ENCODE measurements at places on chromosomes 5 and 9.

DNA sequence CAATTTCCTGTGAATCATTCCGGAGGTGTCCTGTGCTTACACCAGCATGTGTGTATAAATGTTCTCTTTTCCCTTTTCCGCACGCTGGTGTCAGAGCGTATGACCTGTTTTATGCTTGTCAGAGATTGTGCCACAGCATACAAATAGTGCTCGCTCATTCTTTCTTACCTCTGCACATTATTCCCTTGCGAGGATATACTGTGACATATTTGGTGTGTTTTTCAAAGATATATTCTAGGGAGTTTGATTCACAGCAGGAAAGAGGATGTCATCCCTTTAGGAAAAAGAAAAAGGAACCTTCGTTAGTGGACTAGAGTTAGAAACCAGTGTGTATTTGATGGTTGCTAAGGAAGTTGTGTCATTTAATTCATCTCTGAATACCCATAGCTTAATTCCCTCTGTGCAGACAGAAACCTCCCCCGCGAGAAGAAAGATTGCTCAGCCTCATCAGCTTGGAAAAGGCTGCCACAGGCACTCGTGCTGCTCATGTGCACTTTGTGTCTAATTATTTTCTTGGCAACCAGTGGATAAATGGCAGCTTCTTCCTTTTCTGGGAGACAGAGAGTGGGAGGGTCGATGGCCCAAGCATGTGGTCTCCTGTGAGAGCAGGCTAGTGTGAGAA is 14.7 kb upstream of the CCIN start:
- DNase-seq: no peak

- DNase-seq: no peak
These were observed 394.6 kb downstream of the PSAT1 start for GRCh38 chr9:78691542-78691941.

GRCh38 chr5:114319821-114320220 is 42.0 kb upstream of the KCNN2 start:
- no peak for DNase-seq

DNA sequence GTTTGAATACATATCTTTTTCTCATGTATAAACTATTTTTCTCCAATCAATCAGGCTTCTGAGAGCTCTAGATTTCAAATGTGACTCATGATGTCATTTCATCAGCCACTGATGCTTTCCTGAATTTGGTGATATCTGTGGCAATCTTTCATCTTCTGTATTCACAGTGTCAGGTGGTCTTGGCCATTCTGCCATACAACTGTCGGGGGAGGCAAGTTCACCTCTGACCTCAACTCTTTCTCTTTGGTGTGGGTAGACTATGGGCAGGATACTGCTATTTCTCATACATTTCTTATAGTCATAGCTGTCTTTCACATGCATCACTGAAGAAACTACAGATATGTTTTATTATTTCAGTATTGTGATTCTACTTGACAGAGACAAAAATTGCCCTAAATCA is 414.1 kb upstream of the MEF2C start:
- DNase-seq: no peak

DNA sequence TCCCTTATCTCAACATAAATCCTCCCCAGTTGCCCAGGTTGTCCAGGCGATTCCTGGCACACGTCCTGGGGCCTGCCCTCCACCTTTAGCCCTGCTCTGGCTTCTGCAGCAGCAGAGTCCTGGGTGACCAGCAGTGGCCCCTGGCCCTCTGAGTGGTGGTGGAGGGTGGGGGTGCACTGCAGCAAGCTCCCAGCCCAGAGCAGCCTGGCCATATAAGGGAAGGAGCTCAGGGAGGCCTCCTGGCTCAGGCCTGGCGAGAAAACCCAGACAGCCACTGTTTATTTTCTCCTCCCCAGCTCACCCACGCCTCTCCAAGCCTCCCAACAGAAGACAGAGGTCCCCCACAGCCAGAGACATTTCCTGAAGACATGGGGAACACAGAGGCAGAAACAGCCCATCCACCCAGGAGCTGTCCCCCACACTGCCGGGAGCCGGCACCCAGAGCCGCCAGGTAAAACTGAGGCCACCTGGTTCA is 44.7 kb upstream of the IL17B start:
- DNase-seq: no peak

DNA sequence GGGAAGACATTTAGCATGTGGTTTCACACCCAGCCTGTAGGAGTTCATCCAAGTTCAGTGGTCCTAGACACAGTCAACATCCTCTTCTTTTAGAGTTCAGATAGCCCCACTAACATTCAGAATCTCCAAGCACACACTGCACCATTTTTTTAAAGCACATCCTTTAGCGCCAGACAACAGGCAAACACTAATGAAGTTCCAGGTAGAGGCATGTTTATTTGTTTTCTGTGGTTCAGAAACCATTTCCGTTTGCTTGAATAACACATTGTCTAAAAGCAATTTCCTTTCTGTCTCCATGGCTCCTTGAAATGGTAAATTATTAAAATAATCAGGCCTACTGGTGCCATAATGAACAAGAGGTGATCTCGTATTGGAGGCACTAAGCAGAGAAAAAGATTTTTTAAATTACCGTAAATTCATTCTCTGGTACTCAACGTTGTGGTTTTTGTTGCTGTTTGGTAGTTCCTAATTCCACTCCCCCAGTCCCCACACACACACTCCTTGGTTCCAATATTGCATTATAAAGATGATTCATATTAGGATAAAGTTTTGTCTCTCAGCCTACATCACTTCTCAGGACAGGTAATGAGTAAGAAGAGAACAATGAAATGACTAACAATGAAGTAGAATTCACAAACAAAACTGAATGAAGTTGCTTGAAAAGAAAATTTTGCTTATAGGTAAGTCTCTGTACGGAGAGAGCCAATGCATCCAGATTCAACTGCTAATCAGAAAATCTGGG is 153.1 kb downstream of the PCSK1 start:
- no peak for DNase-seq

DNA sequence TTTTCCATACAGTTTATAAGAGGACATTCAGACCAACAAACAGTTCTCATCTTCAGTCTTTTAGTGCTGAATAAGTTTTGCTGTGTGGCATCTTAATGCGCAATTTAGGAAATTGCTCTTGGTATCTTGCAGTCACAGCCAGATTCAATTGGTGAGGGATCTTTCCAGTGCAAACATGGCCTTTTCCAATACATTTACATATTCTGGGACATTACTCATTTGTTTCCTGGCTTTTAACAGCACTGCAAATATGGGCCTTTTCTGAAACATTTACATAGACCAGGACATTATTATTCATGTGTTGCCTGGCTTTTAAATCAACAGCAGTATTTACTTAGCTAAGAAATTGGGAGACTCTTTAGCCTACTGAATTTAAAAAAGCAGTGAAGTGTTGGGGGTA is 22.7 kb downstream of the ANKRD33B start:
- DNase-seq: no peak

DNA sequence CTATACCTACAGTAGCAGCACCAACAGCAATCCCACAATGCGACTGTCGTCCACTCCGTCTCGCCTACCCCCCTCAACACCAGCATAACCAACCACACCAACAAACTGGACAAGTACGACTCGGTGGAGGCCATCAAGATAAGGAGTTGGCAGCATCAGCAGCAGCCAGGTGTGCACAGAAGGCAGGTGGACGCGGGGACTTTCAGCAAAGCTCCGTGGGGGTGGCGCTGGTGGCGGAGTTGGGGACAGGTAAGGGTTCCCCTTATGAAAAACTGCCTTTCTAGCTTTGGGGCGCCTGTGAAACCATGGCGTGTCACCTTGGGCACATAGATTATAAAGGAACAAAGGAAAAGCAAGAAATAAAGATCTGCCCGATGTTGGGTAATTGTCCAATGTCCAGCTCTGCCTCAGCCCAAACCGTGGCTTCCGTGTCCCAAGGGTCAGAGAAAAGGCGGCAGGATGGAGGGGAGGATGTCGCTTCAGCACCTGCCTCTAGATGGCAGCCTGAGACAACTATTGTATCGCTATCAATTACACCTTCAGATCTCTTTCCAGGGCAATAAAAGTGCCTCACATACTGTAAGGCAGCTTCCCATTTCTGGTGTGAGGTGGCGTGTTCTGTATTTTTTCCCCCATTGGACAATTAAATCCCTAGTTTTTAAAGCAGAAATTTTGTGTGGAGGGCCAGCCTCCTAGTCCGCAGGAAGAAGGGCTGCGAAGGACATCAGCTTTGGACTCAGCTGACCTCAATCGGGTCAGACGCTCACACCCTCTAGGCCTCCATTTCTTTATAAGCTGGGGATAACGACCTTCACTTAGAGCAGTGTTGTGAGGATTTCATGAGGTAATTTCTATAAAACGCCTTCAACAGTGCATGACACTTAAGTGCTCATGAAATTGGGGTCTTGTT is 58.8 kb downstream of the MTRR start:
- peak; percentile 75 for DNase-seq

GRCh38 chr9:106704056-106704615 is 158.8 kb upstream of the ZNF462 start:
- no peak for DNase-seq

GRCh38 chr5:33713136-33713765 is 178.5 kb downstream of the ADAMTS12 start:
- no peak for DNase-seq

DNA sequence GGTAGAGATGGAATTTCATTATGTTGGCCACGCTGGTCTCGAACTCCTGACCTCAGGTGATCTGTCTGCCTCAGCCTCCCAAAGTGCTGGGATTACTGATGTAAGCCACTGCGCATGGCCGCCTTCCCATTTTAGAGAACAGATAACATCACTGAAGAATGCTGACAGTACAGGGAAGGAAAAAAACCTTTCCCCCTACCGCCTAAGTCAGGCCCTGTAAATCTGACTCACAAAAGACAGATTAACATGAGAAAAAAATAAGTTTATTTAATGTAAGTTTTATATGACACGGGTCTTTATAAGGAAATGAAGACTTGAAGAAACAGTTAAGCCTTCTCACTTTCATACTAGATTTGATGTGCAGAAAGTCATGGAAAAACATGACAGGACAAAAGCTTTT is 227.2 kb upstream of the ZNF608 start:
- no peak for DNase-seq

DNA sequence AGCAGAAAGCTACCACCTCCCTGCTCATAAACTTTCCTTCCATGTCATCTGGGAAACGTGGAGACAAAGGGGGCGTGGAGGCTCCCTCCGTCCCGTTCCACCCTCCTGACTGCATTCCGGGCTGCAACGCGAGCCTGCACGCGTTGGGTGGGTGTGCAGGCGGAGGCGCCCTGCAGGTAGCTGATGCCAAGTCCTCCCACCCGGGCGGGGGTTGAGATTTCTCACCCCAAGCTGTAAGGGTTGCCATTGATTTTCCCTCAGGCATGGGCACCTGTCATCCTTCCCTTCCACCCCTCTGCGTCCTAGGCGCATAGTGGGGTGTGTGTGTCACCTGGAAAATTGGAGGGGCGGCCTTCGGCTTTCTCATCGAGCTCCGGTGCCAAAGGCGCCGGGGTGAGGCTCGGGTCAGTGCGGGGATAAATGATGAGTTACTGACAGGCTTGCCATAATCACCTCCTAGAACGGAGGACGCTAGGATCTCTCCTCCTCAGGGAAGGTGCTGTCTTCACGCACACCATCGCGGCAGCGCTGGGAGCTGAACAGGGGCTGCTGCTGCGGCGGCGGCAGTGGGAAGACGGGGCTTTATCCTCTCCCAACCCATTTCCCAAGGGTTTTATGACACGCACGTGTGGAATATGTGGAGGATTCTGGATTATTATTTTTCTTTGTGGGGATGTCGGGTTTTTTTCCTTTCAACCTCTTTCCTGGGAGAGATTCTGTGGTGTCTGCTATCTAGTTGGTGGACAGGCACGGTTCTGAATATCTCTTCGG is 973 bp downstream of the PLPPR1 start:
- no peak for DNase-seq

DNA sequence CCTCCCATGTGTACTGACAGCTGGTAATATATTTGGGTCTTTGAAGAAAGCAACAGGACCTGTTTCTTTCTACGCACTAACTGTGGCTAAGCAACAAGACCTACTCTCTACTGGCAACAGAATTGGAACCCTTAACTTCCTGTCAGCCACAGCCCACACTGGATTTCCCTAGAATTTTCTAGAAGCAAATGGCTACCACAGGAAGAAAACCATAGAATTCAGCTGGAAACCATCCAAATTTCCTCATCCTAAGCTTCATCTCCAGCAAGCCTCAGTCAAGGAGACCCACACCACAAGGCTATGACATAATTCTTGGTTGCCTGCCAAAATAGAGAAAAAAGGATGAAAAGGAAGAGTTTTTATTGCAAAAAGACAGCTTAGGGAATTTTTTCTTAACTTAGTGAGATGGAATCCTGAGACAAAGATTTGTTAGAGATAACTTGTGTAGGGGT is 171.8 kb upstream of the TNC start:
- DNase-seq: no peak

- no peak for DNase-seq
These were observed 83.1 kb downstream of the EDIL3 start for GRCh38 chr5:84301535-84301934.

- no peak for DNase-seq
These were observed 20.2 kb downstream of the ARSB start for GRCh38 chr5:78964889-78965288.

- DNase-seq: no peak
These were observed 1.4 kb downstream of the IL9 start for GRCh38 chr5:135894276-135894675.

DNA sequence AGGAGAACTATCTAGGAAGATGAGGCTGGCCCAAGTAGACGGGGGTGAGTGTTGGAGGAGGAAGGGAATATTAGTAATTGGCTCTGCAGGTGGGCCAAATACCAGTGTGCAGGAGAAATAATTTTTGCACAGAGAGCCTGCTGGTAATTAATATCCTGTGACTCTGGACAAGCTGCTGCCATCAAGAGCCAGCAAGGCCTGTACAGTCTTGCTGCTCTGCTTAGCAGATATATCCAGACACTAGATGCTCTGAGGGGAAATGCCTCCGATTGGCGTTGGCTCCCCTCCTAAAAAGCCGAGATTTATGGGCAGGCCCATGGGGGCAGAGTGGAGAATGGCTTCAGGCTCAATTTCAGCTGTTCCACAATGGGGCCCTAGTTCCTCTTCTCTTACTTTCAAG is 29.6 kb upstream of the ASTN2 start:
- DNase-seq: no peak

- no peak for DNase-seq
These were observed 52.9 kb upstream of the ZNF366 start for GRCh38 chr5:72559866-72560766.

- DNase-seq: no peak
These were observed 163.7 kb downstream of the ESM1 start for GRCh38 chr5:54821445-54822323.

DNA sequence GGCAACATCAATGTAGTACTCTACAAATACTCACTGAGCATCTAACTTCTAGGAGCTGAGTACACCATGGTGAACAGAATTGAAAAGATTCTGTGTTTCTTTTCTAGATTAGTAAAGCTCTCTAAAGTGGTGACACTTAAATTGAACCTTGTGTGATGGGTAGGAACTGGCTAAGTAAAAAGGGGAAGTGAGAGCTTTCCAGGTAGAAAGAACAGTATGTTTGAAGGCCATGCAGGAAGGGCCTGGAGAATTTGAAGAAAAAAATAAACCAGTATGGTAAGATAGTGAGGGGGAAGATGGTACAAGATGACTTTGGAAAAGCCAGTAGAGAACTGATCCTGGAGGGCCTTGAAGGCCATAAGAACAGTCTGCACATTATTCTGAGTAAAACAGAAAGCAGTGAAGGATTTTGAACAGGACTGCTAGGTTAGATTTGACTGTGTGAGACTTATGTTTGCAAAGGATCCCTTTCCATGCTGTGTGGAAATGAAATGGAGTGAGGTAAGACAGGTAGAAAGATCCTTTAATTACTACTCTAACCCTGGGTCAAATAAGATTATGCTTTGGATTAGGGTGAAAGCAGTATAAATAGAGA is 46.7 kb upstream of the UBQLN1 start:
- DNase-seq: no peak

- no peak for DNase-seq
These were observed at the start of gene CRB2 for GRCh38 chr9:123355761-123356431. TSS of gene CRB2 (plus strand) at chr9:123356197. CDS start at chr9:123356261, 64 bp downstream.

- no peak for DNase-seq
These were observed 30.3 kb upstream of the PUM3 start for GRCh38 chr9:2874001-2874750.
